Chondrocyte (in vitro differentiated cells): ENCODE measurements at places on chromosomes 13 and 19. TPM values are rescaled to one million over a fixed set of nuclear protein-coding genes. Genes with fewer than 3 reads are reported as not detected.

- H3K4me1 ChIP-seq = peaks cover 6% of the 10 kb centered on the region
- H3K36me3 ChIP-seq = peaks cover 12% of the 10 kb centered on the region
- no peak for DNase-seq
- no peak overlapping the region for H3K4me3 ChIP-seq
These were observed 15.8 kb downstream of the YIPF2 start for GRCh38 chr19:10912619-10913018.

GRCh38 chr19:2270423-2271233, 11.3 kb downstream of the PEAK3 start:
- peaks cover 45% of the 10 kb centered on the region for H3K4me1 ChIP-seq
- DNase-seq = no peak
- peaks cover 11% of the 10 kb centered on the region for H3K36me3 ChIP-seq
- H3K4me3 ChIP-seq = peak overlapping the region; percentile 90
- H3K27ac ChIP-seq = peak overlapping the region; percentile 88

DNA sequence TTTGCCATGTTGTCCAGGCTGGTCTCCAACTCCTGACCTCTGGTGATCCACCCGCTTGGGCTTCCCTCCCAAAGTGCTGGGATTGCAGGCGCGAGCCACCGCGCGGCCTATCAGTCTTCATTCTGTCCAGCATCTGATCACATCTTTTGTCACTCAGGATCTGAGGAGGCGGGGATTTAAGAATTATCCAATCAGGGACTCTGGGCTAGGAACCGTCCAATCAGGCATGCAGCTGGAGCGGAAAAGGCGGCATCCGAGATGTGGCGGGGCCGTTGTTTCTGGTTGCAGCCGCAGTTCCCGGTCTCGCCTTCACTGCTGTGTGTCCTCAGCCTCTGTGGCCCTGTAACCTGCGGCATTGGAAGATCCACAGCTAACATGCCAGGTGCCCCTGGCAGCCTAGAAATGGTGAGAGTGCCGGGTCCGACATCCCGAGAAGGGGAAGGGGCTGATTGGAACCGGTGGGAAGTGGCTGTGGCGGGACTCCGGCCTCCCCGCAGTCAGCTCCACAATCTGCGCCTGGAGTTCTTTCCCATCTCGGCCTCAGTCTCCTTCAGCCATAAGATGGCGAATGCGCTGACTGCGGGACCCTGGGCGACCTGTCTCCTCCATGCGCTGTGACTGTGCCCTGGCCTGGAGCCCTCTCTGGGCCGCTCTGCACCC, at the start of gene ZNF729:
ZNF729 (plus strand) TSS at position 291 of the 660 bp plus-strand sequence; CDS start at position 376, 85 bp downstream.
- H3K27ac ChIP-seq = no peak within 1 kb of the TSS
- no peaks in the 10 kb centered on the region for H3K4me1 ChIP-seq
- H3K36me3 ChIP-seq = no peaks in the 10 kb centered on the region
- H3K4me3 ChIP-seq = no peak within 1 kb of the TSS

Gene PLPPR3
- 5.4 to 6.8 TPM (median 6.0 TPM) in 3 replicates for total RNA-seq

Gene CCL25
- total RNA-seq = not detected in 3 replicates

Gene ERICH6B
- not detected in 3 replicates for total RNA-seq

GRCh38 chr19:38033658-38034491, 126.9 kb downstream of the SIPA1L3 start:
- no peaks in the 10 kb centered on the region for H3K27me3 ChIP-seq
- no peak for DNase-seq
- peaks cover 4% of the 10 kb centered on the region for H3K36me3 ChIP-seq
- H3K4me3 ChIP-seq = no peak overlapping the region

GRCh38 chr13:111937777-111938311, 129.1 kb upstream of the SOX1 start:
- H3K4me3 ChIP-seq = no peak overlapping the region
- no peak overlapping the region for H3K27ac ChIP-seq

GRCh38 chr19:3494559-3494958, 5.9 kb downstream of the DOHH start:
- no peak overlapping the region for H3K27ac ChIP-seq
- H3K36me3 ChIP-seq = peaks cover 14% of the 10 kb centered on the region
- H3K27me3 ChIP-seq = no peaks in the 10 kb centered on the region
- peaks cover 8% of the 10 kb centered on the region for H3K4me1 ChIP-seq
- no peak overlapping the region for H3K4me3 ChIP-seq

DNA sequence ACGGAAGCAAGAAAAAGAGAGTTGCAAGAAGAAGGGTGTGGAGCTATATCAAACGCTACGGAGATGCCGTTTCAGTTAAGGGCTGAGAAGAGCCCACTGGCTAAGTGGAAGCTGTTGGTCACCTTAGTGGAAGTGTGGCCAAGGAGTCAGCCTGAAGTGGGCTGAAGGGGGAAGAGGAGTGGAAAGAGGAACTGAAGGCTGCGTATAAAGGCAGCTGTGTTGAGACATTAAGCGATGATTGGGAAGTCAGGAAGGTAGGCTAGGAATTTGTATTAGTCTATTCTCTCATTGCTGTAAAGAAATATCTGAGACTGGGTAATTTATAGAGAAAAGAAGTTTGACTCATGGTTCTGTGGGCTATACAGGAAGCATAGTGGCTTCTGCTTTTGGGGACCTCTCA, 14.1 kb upstream of the FRY start:
- no peak overlapping the region for H3K27ac ChIP-seq
- no peak overlapping the region for H3K4me3 ChIP-seq
- no peaks in the 10 kb centered on the region for H3K27me3 ChIP-seq
- H3K4me1 ChIP-seq = peaks cover 12% of the 10 kb centered on the region

Gene APBA3
- total RNA-seq = 17.8 to 20.4 TPM (median 18.2 TPM) in 3 replicates
